Caco-2 (cell line): ENCODE measurements at places on chromosomes 4 and X.

DNA sequence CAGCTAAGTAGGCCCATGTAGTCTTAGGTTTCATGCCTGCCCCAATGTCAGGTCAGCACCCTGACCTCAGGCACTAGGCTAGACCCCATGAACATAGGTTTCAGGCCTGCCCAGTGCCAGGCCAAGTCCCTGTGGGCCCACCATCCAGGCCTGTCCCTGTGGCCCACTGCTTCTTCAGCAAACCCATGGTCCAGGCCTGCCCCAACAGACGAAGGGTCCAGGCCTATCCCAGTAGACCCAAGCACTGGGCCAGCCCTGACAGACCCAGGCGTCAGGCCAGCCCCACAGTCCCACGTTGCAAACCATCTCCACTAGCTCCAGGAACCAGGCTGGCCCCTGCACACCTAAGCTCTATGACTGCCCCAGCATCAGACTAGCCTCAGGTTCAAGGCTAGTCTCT lies 92.4 kb downstream of the ENOX2 start:
- no peaks in the 10 kb centered on the region for H3K4me1 ChIP-seq
- no peak overlapping the region for H3K4me3 ChIP-seq
- no peak for DNase-seq
- H3K27ac ChIP-seq, result no peak overlapping the region

GRCh38 chr4:26022346-26023202 lies 108.6 kb downstream of the SMIM20 start:
- H3K4me3 ChIP-seq, result no peak overlapping the region
- H3K4me1 ChIP-seq, result peaks cover 22% of the 10 kb centered on the region
- peak overlapping the region; percentile 27 for H3K27ac ChIP-seq
- DNase-seq, result no peak
- no peaks in the 10 kb centered on the region for H3K36me3 ChIP-seq
- H3K27me3 ChIP-seq, result no peaks in the 10 kb centered on the region

DNA sequence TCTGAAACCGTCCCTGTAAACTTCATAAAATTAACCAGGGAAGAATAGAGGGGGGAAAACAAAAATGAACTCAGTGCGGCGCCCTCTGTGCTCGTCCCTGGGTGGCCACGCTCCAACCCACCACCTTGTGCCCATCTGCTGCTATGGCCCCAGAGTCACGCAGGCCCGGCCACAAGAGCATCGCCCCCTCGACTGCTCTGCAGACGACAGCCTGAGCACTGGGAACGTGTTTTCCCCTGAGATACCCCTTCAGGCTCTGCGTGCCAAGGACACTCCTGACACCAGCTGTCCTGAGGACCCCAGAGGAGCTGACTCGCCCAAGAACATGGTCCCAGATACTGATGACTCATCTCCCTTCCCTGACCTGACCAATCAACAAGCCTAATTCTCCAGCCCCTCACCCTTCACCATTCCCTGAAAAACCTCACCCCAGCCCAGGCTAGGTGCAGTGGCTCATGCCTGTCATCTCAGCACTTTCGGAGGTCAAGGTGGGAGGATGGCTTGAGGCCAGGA lies 64.1 kb upstream of the GPR78 start:
- no peaks in the 10 kb centered on the region for H3K36me3 ChIP-seq
- no peak overlapping the region for H3K27ac ChIP-seq
- DNase-seq, result no peak
- H3K27me3 ChIP-seq, result no peaks in the 10 kb centered on the region
- H3K4me1 ChIP-seq, result no peaks in the 10 kb centered on the region

GRCh38 chrX:139795196-139795595 lies 87.2 kb upstream of the MCF2 start:
- no peak for DNase-seq
- no peaks in the 10 kb centered on the region for H3K4me1 ChIP-seq
- H3K27ac ChIP-seq, result no peak overlapping the region
- no peak overlapping the region for H3K4me3 ChIP-seq
- H3K27me3 ChIP-seq, result no peaks in the 10 kb centered on the region
- no peaks in the 10 kb centered on the region for H3K36me3 ChIP-seq

DNA sequence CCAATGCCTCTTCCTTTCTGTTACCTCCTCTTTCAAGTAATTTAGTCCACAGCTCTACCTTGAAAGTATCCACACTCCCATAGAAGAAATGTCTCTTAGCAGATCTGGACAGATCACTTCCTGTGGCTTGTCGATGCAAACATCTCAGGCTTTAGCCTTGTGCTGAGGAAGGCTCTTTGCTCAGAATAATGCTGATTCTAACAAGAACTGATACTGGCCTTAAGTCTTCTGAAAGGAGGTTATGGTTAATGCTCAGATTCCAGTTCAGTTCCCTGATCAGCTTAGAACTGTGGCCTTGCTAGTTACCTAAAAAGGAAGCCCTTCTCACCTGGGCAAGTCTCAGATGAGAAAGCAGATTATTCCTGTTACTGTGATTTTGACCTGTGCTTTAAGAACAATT lies 230.1 kb upstream of the FAT4 start:
- H3K36me3 ChIP-seq, result no peaks in the 10 kb centered on the region
- H3K4me3 ChIP-seq, result no peak overlapping the region
- no peak for DNase-seq
- no peaks in the 10 kb centered on the region for H3K4me1 ChIP-seq
- no peaks in the 10 kb centered on the region for H3K27me3 ChIP-seq

GRCh38 chr4:110059556-110060191 lies 138.7 kb downstream of the ELOVL6 start:
- H3K4me1 ChIP-seq, result peaks cover 5% of the 10 kb centered on the region; the same call in 1 of the 2 replicates
- no peak overlapping the region for H3K27ac ChIP-seq
- no peaks in the 10 kb centered on the region for H3K27me3 ChIP-seq
- DNase-seq, result no peak
- no peaks in the 10 kb centered on the region for H3K36me3 ChIP-seq

DNA sequence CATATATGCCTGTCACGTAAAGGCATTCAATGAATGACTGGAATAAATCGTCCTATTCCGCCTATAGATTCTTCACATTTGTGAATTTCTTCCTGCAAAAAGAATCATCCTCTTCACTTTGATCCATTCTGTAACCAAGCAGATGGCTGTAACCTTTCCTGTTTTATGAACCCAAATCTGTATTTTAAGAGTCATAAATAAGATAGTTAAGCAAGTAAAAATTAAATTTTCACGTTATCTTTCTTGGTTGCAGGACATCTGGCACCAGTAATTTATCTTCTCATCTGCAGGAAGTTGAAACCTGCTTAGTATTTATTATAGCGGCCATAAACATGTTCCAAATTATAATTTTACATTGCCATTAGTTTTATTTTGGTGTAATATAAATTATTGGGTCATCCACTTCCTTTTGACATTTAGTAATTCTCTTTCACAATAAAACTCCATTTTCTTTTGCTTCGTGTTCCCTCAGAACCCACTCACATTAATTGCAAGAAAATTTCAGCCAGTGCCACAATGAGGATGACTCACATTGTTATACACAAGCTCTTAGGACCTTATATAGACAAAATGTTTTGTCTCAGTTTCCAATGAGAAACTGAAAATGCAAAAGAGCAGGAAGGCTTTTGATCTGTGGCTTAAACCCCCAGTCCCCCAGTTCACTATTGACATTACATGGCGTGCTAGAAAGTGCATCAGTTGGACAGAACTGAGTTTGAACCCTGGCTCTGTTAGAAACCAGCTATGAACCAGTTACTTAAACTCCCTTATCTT lies 51.1 kb downstream of the TMEM156 start:
- H3K36me3 ChIP-seq, result no peaks in the 10 kb centered on the region
- no peaks in the 10 kb centered on the region for H3K27me3 ChIP-seq
- no peak overlapping the region for H3K27ac ChIP-seq
- no peak for DNase-seq

DNA sequence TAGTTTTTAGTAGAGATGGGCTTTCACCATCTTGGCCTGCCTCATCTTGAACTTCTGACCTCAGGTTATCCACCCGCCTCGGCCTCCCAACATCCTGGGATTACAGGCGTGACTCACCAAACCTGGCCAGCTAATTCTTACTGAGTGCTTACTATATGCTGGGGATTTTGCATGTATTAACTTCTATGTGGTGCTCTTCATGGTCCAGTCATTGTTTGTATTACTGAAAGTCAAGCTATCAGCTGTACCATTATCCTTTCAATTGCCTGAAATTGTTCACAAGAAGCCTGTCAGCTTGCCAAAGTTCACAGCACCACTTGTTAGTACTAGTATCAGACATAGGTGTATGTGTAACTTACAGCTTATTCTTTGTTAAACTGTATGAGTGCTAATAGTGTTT lies 1272.1 kb downstream of the ARAP2 start:
- no peaks in the 10 kb centered on the region for H3K36me3 ChIP-seq
- DNase-seq, result no peak
- no peak overlapping the region for H3K4me3 ChIP-seq
- no peaks in the 10 kb centered on the region for H3K4me1 ChIP-seq

- H3K27ac ChIP-seq, result no peak overlapping the region
- no peaks in the 10 kb centered on the region for H3K4me1 ChIP-seq
- no peaks in the 10 kb centered on the region for H3K36me3 ChIP-seq
These were observed 130.5 kb upstream of the TTC29 start for GRCh38 chr4:147076179-147076578.

DNA sequence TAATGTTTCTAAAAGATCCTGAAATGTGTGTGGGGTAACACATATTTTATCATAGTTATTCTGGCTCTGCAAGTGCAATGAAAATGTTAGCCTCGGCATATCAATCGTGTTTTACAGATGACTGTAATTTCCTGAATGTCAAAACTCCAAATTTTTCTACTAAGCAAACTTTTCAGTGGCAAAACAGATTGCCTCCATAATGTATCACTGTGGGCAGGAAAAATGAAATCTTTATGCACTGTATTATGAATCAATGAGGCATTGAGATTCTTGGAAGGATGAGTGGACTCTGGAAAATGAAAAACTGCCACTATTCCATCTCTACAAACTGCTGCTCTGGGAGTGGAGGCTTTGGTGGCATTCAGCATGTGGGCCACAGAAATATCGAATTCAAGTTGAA lies 160.1 kb upstream of the MBNL3 start:
- H3K36me3 ChIP-seq, result no peaks in the 10 kb centered on the region
- H3K4me1 ChIP-seq, result no peaks in the 10 kb centered on the region
- H3K27me3 ChIP-seq, result no peaks in the 10 kb centered on the region
- no peak overlapping the region for H3K4me3 ChIP-seq

DNA sequence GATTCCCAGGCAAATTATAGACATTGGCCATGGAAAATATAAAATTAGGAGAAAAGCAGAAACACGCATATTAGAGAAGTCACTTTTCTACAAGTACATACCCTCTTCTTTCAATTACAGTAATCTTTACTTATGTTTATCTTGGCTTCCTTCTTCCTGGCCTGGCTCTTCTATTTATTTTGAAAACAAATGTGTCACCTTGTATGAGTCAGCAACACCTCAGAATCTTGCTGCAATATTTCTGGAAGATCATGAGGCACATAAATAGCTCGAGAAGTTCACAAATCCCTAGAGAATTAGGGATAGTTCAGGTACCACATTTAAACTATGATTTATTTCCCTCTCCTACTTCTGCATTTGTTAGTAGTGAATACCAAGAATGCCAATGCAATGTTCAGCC lies 124.6 kb downstream of the ANOS1 start:
- H3K36me3 ChIP-seq, result no peaks in the 10 kb centered on the region
- no peak overlapping the region for H3K27ac ChIP-seq
- no peaks in the 10 kb centered on the region for H3K4me1 ChIP-seq
- no peak for DNase-seq
- no peaks in the 10 kb centered on the region for H3K27me3 ChIP-seq

- no peaks in the 10 kb centered on the region for H3K36me3 ChIP-seq
- H3K4me1 ChIP-seq, result no peaks in the 10 kb centered on the region
- H3K27ac ChIP-seq, result no peak within 1 kb of the TSS
These were observed at the start of gene IL15 for GRCh38 chr4:141636082-141636770. Gene IL15 (plus strand): TSS chr4:141636583. CDS start chr4:141719465, 82,882 bp downstream.

GRCh38 chr4:74675673-74676279 lies 118.5 kb downstream of the BTC start:
- H3K27me3 ChIP-seq, result no peaks in the 10 kb centered on the region
- no peak overlapping the region for H3K27ac ChIP-seq
- no peak overlapping the region for H3K4me3 ChIP-seq
- no peak for DNase-seq
- H3K4me1 ChIP-seq, result peaks cover 3% of the 10 kb centered on the region

DNA sequence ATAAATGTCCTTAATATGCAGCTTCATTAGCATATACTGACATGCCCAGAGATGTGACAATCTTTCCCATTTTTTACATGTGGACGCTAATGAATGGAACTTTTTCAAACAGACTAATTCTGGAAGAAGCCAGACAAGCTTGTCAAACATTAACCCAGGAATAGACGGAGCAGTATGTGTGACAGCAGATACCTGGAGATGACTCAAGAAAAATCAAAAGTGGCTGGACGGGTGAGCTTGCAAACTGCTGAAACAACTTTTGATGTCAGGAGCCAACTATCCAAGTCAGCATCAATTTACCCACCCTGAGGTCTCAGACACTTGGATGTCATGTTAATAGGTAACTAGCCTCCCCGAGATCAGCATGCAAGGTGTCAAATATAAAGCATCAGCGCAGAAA lies 183.0 kb downstream of the PACRGL start:
- no peaks in the 10 kb centered on the region; the same call in 1 of the 2 replicates for H3K4me1 ChIP-seq
- H3K27me3 ChIP-seq, result no peaks in the 10 kb centered on the region
- H3K27ac ChIP-seq, result no peak overlapping the region
- no peak for DNase-seq

- H3K4me3 ChIP-seq, result no peak overlapping the region
- no peaks in the 10 kb centered on the region for H3K4me1 ChIP-seq
- H3K36me3 ChIP-seq, result peaks cover 2% of the 10 kb centered on the region
- no peak overlapping the region for H3K27ac ChIP-seq
These were observed 55.9 kb upstream of the FHDC1 start for GRCh38 chr4:152880263-152880662.
